ENCODE measurements at places on chromosomes 12 and 14.

GRCh38 chr12:72673853-72674252 is 401.7 kb downstream of the TRHDE start:
- no peak for DNase-seq

DNA sequence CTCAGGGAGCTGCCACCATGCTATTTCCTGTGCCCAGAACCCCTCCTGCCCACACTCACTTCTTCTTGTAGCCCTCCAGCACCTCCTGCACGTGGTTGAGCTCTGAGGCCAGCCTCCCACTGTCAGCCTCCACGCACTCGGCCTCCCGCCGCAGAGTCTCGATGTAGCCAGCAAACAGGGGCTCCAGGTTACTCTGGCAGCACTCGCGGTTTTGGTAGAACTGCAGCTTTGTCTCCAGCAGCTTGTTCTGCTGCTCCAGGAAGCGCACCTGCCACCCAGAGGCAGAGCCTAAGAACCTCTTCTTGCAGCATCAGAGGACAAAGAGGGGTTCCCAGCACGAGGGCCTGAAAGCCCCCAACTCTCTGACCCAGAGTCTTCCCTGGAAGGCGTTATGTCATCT is 2.1 kb downstream of the KRT83 start:
- no peak for DNase-seq

GRCh38 chr14:42554091-42554490 is 947.4 kb downstream of the LRFN5 start:
- no peak for DNase-seq

DNA sequence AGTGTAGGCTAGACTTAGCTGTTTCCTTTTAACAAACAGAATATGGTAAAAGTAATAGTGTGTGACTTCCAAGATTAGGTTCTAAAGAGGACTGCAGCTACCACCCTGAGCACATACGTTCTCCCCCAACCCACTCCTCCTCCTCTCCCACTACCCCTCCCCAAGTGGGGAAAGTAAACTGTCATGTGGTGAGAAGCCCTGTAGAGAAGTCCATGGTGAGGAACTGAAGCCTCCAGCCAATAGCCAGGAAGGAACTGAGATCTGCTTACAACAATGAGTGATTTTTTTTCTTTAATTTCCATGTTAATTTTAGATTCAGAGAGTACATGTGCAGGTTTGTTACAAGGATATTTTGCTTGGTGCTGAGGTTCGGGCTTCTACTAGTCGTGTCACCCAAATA is 57.0 kb upstream of the EGLN3 start:
- no peak for DNase-seq

DNA sequence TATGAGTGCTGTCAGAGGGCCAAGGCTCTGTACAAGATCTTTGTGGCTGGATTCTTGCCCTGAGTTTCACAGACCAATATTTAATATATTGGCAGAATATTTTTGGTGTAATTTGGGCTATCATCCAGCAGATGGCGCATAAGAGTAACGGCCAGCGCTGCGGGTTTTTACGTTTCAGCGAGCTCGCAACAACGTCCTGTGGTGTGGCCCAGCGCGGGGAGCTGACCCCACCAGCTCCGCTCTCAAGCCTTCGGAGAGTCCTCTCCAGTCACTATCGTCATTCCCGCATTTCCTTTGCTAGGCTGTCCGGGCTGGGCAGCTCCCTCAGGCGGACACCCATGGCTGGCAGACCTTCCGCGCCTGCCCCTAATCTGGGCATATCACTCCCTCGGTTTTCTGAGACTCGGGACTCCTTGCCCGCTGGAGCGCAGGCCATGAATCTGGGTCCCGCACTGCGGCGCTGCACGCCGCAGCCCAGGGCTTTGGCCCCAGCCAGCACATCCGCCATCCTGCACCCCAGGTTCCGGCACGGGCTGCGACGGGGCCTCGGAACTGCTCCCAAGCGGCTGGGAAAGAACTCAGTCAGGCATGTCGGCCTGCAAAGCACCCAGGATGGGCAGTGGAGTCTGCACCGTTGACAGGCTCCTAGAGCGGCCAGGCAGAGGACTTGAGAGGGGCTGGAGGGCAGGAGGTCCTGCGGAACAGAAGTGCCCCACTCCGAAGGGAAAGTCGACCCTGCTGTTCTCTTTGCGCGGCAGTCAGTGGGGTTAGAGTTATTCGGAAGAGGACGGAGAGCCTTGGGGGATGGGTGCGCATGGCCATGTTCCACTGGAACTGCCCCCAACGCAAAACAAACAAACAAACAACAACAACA is 18.4 kb downstream of the OLR1 start:
- DNase-seq = peak; percentile 62

- DNase-seq = no peak
Observed at GRCh38 chr12:3083921-3084347, 6.8 kb downstream of the TSPAN9 start.

GRCh38 chr14:104001003-104001402 is 58.7 kb upstream of the RD3L start:
- peak; percentile 9 for DNase-seq

DNA sequence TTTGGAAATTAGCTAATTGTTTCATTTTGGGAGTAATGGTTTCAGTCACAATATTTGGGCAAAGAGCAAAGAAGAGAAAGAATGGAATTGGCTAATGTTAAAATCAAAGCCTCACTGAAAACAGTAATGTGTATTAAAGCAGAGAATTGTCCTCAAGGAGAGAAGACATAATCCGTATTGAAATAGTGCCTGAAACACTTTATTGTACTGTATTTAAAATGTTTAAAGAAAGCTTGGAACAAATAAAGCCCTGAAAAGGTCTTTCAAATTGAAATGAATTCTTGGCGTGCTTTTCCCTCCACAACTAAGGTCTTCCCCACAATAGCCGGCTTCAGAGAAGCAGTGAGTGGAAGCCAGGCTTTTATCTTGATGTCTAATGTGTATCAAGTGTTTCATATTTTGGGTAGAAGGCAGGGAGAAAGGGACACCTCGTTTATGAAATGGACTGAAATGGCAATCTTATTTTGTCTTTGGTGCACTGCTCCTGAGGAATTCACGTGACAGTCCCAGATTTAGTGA is 212.9 kb upstream of the CRY1 start:
- DNase-seq = no peak

- no peak for DNase-seq
Observed at GRCh38 chr12:62517887-62518286, 51.3 kb downstream of the MON2 start.

- DNase-seq = no peak
Observed at GRCh38 chr14:39755269-39755878, 323.1 kb upstream of the FBXO33 start.

DNA sequence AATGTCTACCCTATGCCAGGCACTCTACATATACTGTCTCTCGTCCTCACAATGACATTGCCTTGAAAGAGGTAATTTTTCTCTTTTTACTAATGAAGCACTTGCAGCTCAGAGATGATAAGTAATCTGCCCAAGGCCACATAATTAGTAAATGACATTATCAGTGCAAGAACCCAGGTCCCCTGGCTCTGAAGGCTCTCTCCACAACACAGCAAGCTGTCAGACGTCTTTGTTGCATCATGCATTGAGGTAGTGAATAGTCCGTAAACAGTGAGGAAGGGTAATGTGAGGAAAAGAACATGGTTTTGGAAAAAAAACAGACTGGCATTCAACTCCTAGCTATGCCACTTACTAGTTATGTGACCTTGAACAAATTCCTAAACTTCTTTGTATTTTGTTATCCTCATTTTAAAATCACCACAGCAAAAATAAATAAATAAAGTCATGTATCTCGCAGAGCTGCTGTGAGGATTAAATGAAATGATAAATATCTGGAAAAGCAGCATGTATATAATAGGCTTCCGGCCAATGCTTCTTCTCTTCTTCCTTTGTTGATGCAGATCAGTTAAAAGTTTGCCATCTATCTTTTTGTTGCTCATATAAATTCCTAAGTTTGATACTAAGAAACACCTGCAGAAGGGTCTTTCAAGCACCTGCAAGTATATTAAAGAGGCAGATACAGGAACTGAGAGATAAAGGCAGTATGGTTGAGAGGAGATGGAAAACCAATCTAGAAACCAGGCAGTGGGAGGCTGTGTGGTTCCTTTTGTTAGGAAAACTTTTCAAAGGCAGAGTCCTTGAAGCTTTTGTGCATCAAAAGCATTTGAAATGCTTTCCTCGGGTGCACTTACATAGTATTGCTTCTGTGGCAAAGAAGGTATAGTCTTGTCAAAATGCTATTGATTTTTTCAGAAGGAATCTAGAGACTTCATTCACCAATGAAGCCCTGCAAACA is 82.8 kb downstream of the BTG1 start:
- no peak for DNase-seq

GRCh38 chr14:37027188-37027824 is 145.1 kb downstream of the SLC25A21 start:
- no peak for DNase-seq

GRCh38 chr12:3973269-3973884 is 100.2 kb upstream of the PARP11 start:
- DNase-seq = peak; percentile 23

DNA sequence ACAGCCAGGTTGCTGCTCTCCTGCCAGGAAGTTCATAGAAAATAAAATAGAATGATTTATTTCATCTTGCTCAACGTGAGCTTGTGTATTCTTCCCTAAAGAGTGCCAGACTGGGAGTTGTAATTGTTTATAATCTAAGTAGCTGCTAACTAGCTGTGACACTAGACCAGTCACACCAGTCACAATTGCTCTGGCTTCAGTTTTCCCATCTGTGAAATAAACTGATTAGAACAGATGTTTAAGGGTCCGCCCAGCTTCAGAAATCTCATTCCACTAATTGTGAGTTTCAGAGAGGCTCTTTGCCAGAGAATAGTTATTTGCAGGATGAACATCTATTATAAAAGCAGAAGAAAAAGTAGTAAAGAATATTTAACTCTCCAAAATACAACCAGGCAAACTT is 55.6 kb upstream of the ZDHHC17 start:
- DNase-seq = no peak

GRCh38 chr14:88614218-88614907 is 51.5 kb downstream of the ZC3H14 start:
- no peak for DNase-seq

DNA sequence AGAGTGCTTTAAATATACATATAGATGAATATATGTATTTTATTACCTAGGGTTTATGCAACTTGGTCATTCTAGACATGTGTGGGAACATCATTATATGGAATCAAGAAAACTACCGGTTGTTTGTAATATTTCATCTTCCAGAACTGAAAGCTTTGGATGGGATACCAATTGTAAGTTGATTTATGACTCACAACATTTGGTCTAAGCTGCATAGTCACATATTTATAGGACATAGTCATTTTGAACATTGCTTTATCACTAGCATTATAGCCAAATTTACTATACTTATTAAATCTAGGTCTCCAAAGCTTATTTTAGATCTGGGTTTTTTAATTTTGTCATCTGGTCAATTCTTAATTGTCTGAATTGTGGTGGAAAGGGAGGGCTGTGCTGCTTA is 83.7 kb upstream of the PCNX4 start:
- no peak for DNase-seq

DNA sequence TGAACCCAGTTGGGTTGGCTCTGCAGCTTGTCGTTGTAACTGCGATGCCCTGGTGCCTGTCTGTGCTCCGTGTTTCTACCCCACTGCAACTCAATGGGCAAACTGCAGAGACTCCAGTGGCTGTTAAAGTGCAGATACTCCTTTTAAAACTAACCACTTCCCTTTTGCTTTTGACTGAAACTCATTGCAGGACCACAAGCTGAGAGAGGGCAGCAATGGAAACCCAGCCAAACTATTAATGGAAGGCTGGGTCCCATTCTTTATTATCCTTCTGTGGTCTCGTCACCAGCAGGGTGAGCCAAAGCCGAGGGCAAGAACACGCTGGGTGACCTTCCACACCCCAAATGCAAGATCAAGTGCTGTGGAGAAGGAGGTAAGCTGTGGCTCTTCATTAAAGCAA is 910.4 kb downstream of the VRK1 start:
- peak; percentile 59 for DNase-seq

DNA sequence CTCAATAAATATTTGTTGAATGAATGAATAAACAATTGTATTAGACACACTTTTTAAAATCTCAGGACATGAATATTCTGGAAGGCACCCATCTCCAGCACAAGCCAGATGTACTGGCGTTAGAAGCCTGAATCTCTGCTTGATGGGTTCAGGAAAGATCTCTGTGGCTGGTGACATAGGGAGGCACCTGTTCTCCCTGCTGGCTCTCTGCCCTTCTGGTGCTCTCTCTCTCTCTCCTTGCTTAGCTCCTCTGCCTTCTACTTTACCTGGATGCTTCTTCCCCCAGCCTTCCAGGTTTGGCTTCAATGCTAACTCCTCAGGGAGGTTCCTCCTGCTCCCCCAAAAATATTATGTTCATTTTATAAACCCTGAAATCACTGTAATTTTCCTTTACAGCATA is 1.5 kb downstream of the CYP46A1 start:
- DNase-seq = no peak

DNA sequence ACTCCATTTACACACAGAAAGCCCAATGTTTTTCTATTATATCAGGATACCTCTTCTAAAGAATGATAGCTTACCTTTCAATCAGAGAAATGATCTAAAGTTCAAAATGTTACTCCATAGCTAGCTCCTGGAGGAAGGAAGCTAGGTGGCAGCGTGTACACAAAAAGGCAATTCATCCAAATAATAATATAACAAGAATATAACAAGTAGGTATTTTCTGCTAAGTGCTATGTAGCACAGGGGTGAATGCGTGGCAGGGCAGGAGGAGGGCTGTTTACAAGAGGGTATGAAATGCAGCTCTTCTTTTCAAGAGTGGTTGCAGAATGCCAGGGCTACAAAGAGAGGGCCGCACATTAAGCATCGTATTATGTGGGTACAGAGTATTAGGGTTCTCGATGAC is 663 bp upstream of the SNAPC1 start:
- DNase-seq = no peak

- no peak for DNase-seq
Observed at GRCh38 chr12:90938451-90938850, 16.5 kb downstream of the CCER1 start.

DNA sequence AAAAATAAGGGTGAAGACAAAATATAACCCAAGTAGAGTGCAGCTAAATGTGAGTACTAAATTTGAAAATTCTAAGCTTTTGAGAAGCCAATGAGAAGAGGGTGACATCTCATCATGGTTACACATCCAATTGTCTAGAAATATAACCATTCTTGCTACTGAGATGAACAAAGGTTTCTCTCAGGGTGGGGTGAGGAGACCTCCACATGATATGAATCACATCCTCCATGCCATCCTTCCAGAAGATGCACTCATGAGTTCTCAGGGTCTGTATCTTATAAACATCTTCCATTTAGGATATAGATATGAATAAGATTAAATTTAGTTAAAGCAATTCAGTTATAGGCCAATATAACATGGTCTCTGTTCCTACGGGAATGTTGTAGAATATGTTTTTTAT is 38.9 kb upstream of the E2F7 start:
- DNase-seq = no peak

DNA sequence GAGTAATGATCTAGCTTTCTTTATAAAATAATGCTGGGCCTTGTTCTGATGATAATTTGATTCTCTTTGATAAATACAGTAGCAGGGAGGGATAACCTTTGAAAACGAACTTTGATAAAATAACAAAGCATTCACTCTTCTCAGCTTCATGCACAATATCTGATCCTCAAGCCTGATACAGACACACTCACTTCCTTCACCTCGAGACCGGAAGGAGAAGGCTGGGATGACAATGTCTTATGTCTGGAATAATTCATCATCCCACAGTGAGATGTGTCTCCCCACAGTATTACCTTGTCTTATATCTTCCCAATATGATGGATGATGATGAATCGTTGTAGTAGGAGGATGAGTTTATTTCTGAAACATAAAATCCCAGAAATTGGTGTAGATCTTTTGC is 15.5 kb upstream of the NR1H4 start:
- no peak for DNase-seq
